ENCODE measurements at places on chromosomes 6 and 20. TPM values are rescaled to one million over a fixed set of nuclear protein-coding genes. Genes with fewer than 3 reads are reported as not detected.

The XKR7 gene
- 0.06 TPM for total RNA-seq

The CALHM4 gene
- total RNA-seq: not detected

The HSPA1B gene
- total RNA-seq: 142 TPM

DNA sequence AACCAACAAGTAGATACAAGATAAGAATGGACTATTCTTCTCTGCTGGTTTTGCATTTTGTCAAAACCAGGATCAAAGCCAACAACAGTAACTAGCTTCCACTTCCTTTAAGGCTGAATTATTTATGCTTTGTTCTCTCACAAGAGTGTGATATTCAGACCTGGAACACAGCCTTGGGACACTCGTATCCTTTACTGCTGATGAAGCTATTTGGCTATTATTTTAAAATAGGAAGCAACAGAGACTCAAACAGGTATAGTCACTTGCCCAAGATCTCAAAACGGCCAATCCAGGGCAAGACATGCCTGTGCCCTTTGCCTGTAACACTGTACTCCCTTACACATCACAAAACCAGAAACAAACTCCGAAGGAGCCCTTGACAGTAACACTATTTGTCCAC lies 19.9 kb downstream of the SPTLC3 start:
- no peak for DNase-seq
- no peak overlapping the region for H3K4me3 ChIP-seq
- no peaks in the 10 kb centered on the region for H3K27me3 ChIP-seq
- no peak overlapping the region for H3K27ac ChIP-seq

DNA sequence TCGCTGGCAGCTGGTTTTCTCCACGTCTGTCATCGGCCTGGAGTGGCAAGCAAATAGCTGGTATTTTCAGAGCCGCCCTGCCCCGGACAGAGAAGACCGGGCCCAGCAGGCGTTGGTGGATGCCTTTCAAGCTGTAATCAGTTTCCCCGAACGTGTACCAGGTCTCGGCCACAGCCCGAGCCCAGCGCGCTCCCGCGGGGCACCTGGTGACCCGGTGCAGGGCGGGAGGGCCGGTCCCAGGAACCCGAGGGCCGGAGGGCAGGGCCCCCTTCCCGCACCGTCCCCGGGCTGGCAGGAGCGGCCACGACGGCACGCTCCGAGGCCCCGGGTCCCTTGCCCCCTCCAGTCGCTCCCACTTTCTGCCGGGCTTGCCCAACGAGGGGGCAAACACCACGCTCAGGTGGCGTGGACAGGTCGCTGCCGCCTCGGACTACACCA lies 348 bp upstream of the PYGB start:
- H3K27me3 ChIP-seq: no peaks in the 10 kb centered on the region
- H3K4me1 ChIP-seq: peaks cover 4% of the 10 kb centered on the region
- peak overlapping the region; percentile 84 for H3K27ac ChIP-seq
- peaks cover 2% of the 10 kb centered on the region for H3K36me3 ChIP-seq

DNA sequence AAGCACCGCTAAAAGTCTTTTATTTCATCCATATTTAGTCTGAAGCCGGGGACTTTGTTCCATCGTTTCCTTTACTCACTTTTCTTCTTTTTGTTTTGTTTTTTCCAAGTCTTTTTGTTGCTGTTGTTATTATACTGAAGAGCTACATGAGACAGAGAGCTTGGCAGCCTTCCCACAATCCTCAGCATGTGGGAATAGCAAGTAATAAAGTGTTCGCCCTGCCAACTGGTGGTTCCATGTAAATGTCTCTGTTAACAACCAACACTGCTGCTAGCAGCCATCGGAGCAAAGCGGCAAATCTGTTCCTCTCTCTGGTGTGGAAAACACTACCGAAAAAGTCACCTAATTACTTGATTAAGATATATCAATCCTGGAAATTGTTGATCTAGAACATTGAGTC lies 437.8 kb upstream of the ID4 start:
- no peak overlapping the region for H3K4me3 ChIP-seq
- no peaks in the 10 kb centered on the region for H3K4me1 ChIP-seq
- H3K36me3 ChIP-seq: no peaks in the 10 kb centered on the region
- H3K27me3 ChIP-seq: no peaks in the 10 kb centered on the region
- H3K27ac ChIP-seq: no peak overlapping the region

- H3K4me3 ChIP-seq: no peak overlapping the region
- H3K4me1 ChIP-seq: no peaks in the 10 kb centered on the region
- no peaks in the 10 kb centered on the region for H3K36me3 ChIP-seq
- no peaks in the 10 kb centered on the region for H3K27me3 ChIP-seq
- DNase-seq: no peak
These were observed 444.2 kb upstream of the JAG1 start for GRCh38 chr20:11117808-11118528.

DNA sequence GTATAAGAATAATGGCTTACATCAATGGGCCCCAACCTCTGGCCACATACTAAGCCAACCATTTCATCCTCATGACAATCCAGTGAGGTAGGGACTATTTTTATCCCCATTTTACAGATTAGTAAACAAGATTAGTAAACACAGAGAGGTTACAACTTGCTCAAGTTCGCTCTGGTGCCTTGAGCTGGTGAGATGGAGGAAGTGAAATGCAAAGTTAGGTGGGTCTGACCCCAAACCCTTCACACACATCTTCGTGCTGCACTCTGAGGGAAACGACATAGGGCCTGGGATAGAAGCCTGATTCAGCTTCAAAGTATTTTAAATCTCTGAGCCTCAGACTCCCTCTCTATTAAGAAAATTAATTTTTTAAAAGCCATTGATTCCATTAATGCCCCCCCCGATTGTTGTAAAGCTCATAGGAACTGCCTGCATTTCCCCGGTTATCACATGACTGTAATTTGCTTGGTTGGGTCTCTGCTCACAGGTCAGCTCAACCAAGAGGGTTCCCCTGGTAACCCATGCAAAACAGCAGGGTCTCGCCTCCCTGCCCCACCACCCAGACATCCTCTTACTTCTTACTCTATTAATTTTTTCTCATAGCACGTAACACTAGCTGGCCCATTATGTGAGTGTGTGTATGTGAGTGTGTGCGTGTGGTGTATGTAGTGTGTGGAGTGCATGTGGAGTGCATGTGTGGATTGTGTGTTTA lies 221.2 kb downstream of the MAFB start:
- no peaks in the 10 kb centered on the region for H3K4me1 ChIP-seq
- DNase-seq: peak; percentile 26
- no peak overlapping the region for H3K4me3 ChIP-seq
- no peaks in the 10 kb centered on the region for H3K36me3 ChIP-seq

GRCh38 chr6:125948455-125948854 lies 8.1 kb upstream of the HINT3 start:
- H3K4me3 ChIP-seq: no peak overlapping the region
- no peaks in the 10 kb centered on the region for H3K36me3 ChIP-seq
- no peaks in the 10 kb centered on the region for H3K27me3 ChIP-seq
- no peak overlapping the region for H3K27ac ChIP-seq

DNA sequence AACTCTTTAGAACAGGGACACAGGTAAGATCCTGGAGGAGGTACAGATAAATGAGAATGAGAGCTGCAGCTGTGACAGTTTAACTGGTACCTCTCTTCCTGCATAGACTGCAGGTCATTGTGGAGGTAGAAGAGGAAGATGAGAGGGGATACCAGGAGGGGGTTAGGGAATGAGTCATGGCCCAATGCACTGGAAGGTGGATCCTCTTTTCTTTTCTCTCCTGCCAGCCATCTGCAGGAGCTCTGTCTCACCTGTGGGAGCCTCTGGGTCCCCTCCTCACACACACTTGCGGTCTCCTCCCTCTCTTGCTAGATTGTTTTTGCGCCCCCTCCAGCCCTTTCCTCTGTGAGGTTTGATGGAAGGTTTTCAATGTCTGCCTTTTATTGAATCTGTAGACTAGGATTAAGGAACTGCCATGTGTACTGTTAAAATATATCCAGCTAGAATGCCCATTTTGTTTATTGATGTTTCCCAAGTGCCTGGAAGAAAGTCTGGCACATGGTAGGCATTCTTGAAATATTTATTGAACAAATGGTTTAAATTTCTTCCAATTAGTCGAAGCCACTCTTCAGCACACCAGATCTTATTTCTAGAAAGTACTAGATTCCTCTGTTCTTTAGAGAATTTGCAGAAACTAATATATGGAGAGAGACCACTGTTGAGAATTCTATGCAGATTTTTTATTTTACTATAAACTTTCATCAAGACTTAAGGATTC lies 13.0 kb downstream of the C6orf163 start:
- H3K27ac ChIP-seq: no peak overlapping the region
- no peaks in the 10 kb centered on the region for H3K36me3 ChIP-seq
- no peaks in the 10 kb centered on the region for H3K27me3 ChIP-seq
- H3K4me1 ChIP-seq: no peaks in the 10 kb centered on the region
- H3K4me3 ChIP-seq: no peak overlapping the region
